ENCODE measurements at places on chromosomes 6 and 20. TPM values are rescaled to one million over a fixed set of nuclear protein-coding genes. Genes with fewer than 3 reads are reported as not detected.

Gene PHACTR2
- total RNA-seq: 84.5 TPM

Gene XKR7
- not detected for total RNA-seq

Gene GNMT
- total RNA-seq: not detected

Gene C6orf118
- total RNA-seq: not detected

Gene ERVFRD-1
- not detected for total RNA-seq

Gene TMEM74B
- not detected for total RNA-seq

Gene HLA-B
- 423 TPM for total RNA-seq

Gene MICB
- 14.4 TPM for total RNA-seq

Gene SLC22A2
- 0.13 TPM for total RNA-seq

Gene DSP
- 0.25 TPM for total RNA-seq

Gene CASS4
- not detected for total RNA-seq

Gene PROCR
- 125 TPM for total RNA-seq

Gene SLC16A10
- total RNA-seq: not detected

Gene BEND6
- total RNA-seq: 14.5 TPM

Gene RAB44
- not detected for total RNA-seq

Gene MATN4
- total RNA-seq: not detected

Gene PRDM13
- total RNA-seq: not detected

Gene PI16
- total RNA-seq: under 0.01 TPM

Gene VGLL2
- not detected for total RNA-seq

Gene SIRPD
- not detected for total RNA-seq

Gene BTN1A1
- total RNA-seq: under 0.01 TPM

Gene UNC5CL
- under 0.01 TPM for total RNA-seq

Gene OPN5
- total RNA-seq: 1.1 TPM

Gene ROS1
- total RNA-seq: not detected

Gene GSTA2
- not detected for total RNA-seq

Gene UBE2J1
- 31.3 TPM for total RNA-seq

Gene SMPDL3A
- 6.6 TPM for total RNA-seq

Gene KIAA0408
- total RNA-seq: 2.4 TPM

Gene ATP6V1G2
- 3.3 TPM for total RNA-seq

Gene OR12D3
- not detected for total RNA-seq

Gene SDCBP2
- total RNA-seq: 2.1 TPM

Gene HSPA12B
- 0.31 TPM for total RNA-seq

Gene RIPOR2
- 5.4 TPM for total RNA-seq

Gene EFCAB8
- total RNA-seq: 0.50 TPM

Gene WFDC11
- not detected for total RNA-seq

Gene ZNF311
- total RNA-seq: 1.3 TPM

Gene SUN5
- total RNA-seq: not detected

Gene NINL
- 7.0 TPM for total RNA-seq

Gene ABHD16B
- not detected for total RNA-seq

Gene GJA10
- total RNA-seq: not detected

Gene NTSR1
- total RNA-seq: 0.87 TPM

Gene CTAGE9
- total RNA-seq: not detected

Gene CCDC170
- 2.0 TPM for total RNA-seq

Gene TUBB2B
- total RNA-seq: 1.4 TPM

Gene CDH22
- not detected for total RNA-seq

Gene ULBP3
- 15.8 TPM for total RNA-seq

Gene ECI2
- total RNA-seq: 120 TPM

Gene TRIM31
- not detected for total RNA-seq

Gene C6orf58
- not detected for total RNA-seq

Gene LY6G6F
- not detected for total RNA-seq

Gene PBOV1
- not detected for total RNA-seq

Gene ETV7
- under 0.01 TPM for total RNA-seq

Gene ERMARD
- total RNA-seq: 30.3 TPM
